ENCODE measurements at places on chromosomes 2 and 18.

DNA sequence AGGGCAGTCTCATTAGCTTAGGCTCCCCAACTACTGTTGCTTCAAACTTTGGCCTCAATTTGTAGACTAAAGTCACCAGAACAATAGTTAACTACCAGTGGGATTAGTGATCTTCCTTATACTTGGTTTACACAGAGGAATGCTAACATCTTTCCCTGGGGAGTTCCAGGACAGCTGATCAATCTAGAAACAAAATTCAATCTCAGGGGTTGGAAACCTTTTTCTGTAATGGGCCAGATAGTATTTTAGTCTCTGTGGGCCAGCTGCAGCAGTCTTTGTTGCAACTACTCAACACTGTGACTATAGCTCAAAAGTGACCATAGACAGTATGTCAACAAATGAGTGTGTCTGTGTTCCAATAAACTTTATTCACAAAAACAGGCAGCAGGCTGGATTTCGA, 85.7 kb downstream of the METTL8 start:
- no peak for DNase-seq

- DNase-seq = peak; percentile 41
Observed at GRCh38 chr2:69979902-69980807, 18.7 kb upstream of the ASPRV1 start.

DNA sequence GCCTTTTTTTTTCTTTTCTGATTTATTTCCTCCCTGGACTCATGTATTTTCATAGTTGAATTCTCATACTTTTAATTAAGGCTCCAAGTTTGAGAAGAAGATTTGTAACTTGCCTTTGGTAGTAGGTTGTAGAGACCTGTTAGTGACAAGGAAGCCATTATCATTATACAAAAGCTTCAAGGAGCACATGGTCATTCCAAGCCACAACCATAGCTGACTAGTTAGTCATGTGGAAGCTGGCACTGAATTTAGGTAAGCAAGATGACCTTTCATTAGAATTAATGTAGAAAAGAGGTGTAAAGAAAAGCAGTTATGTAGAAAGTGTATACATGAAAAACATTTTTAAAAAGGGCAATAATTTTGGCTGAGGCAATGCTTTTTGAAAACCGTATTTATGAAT, 89.7 kb downstream of the LRP1B start:
- DNase-seq = no peak

DNA sequence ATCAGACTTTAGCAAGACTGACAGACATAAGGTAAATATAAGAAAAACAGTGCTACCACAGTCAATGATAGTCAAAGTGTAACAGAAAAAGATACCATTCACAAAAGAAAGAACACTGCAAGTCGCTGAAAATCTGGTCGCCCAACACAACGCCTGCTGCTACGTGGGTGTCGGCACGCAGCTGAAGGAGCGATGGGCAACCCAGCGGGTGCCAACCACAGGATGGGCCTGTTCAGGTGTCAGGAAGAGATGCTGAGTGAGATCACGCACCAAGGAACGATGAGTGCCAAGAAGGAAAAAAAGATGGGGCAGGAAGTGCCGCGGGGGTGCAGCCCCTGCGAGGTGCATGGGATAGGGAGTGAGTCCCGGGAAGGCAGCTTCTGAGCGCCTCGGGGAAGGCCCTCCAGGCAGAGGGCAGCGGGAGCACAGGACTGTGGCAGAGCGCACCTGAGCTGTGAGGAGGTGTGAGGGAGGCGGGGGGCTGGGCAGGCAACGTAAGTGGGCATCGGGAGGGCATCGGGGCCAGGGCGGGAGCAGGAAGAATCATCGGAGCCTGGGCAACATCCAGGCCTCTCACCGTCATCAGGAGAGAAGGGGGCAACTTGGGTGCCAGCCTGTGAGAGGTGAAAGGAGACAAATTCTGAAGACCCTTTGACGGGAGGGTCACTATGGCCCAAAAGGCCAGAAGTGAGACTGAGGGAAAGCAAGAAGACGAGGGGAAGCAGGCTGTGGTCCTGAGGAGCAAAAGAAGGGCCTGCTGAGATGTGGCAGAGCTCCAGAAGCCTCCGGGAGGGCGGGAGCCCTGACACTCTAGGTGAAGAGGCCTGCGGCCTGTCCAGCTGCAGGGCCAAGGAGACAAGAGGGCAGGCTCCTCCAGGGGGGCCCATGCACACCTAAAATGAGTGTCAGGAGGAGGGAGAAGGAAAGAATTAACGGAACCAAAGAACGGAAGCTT, 14.8 kb upstream of the MTERF4 start:
- DNase-seq = no peak

- DNase-seq = no peak
Observed at GRCh38 chr18:48922226-48922800, 28.5 kb downstream of the SMAD7 start.

DNA sequence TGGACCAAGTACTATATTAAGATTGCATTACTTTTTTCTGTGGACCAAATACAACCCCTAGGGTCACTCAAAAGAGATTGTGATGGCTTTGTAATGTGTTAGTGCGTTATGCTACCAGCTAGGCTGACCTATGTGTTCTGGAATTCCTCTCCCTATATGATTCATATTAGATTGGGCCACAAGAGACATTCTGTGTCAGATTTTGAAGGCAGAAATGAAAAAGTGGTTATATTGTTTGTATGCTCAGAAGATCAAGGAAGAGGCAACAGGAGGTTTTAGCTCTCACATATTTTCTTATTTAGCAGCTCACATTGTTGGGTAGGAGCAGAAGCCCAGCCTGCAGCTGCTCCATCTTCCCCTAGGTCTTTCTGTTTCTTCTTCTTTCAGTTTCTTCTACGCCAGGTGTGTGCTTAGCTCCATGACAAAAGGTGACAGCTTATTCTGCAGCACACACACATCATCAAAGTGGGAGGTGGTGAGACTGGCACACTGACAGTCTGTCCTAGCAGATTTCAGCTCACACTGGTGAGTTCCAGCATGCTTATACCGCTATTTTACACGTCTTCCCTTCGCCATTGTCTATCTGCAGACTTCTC, 156.8 kb upstream of the UBE2E3 start:
- DNase-seq = peak; percentile 75

All from cardiac fibroblast (primary cell).